ENCODE measurements at places on chromosomes 3 and 15. TPM values are rescaled to one million over a fixed set of nuclear protein-coding genes. Genes with fewer than 3 reads are reported as not detected.

Gene CDC25A
- 8.0 TPM for polyA plus RNA-seq

Gene SLC41A3
- 91.6 TPM for polyA plus RNA-seq

Gene ZBBX
- polyA plus RNA-seq, result 12.8 TPM

Gene CCK
- polyA plus RNA-seq, result 32.0 TPM

Gene KLHL40
- 0.21 TPM for polyA plus RNA-seq

Gene PPP1R2
- 66.1 TPM for polyA plus RNA-seq

Gene MLF1
- 51.5 TPM for polyA plus RNA-seq

Gene PTX3
- 10.4 TPM for polyA plus RNA-seq

All from spinal cord (tissue), 10 donors.